Activated naive CD4-positive, alpha-beta T cell treated with Interleukin-2 at 50 U/mL for 16 hours (primary cell): ENCODE measurements at places on chromosomes 7 and 10.

- no peak for DNase-seq
These were observed 16.7 kb upstream of the MAP3K8 start for GRCh38 chr10:30417301-30417700.

- peak; percentile 92 for DNase-seq
These were observed 643 bp upstream of the SLC25A28 start for GRCh38 chr10:99620711-99621453.

- DNase-seq, result peak; percentile 5
These were observed at the start of gene COL26A1 for GRCh38 chr7:101362334-101363195. Gene COL26A1 (plus strand): TSS chr7:101362875. CDS start chr7:101363033, 158 bp downstream.

- no peak for DNase-seq
These were observed 4.6 kb downstream of the USP54 start for GRCh38 chr10:73586583-73586984.

GRCh38 chr10:112710528-112710927, 239.5 kb upstream of the TCF7L2 start:
- no peak for DNase-seq

DNA sequence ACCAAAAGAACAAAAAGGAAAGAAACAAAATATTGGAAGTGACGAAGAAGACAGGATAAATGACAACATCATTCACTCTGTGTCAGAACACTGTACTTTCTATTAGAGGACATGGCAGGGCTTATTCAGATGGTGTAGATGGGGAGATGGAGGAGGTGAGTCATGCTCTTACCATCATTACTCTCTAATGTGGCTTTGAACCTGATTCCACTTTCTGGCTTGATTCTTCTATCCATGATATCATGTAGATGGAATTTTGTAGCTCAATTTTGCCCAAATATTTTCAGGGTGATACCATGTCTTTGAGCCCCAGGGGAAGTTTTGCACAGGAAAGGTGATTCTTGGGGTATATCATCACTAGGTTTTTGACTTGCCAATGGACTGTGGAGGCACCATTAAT, 91.7 kb downstream of the CFAP58 start:
- DNase-seq, result no peak

DNA sequence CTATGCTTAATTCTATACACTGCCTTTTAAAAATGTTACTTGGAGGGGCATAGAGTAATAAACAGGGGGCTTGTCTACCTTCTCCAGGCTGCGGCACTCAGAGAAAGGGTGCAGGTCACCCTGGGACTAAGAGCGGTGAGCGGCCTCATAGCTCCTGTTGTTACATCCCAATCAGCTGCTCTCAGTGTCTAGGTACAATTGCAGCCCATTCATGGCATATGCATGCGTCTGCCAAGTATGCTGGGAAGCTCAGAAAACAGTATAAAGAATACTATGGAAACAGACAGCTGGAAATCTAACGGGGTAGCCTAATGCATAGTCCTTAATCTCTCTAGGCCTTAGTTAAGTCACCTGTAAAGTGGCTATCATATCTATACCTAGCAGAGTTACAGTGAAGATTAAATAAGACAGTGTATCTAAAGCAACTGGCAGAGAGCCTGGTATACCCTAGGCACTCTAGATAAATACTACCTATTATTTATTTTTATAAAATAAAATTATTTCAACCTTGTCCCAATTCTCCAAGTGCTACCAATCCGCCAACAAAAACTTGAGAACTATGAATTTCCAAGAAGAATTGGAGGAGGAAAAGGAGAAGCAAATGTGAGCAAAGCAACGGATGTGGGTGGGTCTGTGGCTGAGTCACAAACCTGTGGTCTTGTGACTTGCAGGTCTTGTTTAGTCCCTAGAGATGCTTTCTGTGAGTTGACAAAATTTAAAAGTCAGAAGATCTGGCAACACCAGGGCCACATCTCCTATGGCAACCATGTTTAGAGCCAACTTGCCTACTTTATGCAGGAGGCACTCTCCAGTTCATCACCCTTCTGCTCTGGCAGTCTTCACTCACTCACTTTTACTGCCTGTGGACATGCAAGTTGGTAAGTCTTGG, 183.0 kb downstream of the RAPGEF5 start:
- DNase-seq, result peak; percentile 11

DNA sequence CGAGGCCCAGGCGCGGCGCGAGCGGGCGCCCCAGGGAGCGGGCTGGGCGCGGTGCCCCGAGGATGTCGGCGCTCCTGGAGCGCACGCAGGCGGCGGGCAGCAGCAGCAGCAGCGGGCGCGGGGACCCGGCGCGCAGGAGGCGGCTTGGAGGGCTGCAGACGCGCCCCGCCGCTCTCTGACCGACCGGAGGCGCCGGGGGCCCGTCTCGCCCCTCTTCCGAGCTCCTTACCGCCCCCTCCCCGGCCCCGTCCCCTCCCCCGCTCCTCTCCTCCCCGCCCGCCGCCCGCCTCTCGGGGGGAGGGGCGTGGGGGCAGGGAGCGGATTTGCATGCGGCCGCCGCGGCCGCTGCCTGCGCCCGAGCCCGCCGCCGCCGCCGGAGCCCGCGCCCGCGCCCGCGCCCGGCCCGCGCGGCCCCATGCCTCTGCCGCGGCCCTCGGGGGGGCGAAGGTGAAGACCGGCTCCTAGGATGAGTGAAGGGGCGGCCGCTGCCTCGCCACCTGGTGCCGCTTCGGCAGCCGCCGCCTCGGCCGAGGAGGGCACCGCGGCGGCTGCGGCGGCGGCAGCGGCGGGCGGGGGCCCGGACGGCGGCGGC, at the start of gene NRG3:
Gene NRG3 (plus strand): TSS at position 320 of the 592 bp plus-strand sequence.
- no peak for DNase-seq

DNA sequence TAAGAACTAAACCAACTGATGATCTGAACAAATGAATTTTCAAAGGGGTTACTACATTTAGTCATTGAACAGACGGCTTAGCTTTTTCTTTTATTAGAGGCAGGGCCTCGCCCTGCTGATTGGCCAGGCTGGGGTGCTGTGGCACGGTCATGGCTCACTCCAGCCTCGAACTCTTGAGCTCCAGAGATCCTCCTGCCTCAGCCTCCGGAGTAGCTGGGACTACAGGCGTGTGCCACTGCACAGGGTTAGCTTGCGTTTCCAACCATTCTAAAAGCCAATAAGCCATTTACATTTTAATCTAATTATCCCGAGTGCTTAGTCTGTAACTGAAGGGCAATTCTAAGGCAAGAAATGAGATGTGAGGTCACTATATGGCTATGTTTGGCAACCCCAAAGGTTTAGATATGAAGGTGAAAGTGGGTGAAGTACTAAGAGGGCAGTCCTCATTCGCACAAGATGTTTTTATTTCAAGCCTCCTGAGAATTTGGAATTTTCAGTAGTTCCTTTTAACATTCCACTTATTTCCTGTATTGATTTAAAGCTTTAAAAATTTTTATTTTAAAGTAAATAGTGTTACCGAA, 1.6 kb upstream of the CDK13 start:
- DNase-seq, result peak; percentile 7

DNA sequence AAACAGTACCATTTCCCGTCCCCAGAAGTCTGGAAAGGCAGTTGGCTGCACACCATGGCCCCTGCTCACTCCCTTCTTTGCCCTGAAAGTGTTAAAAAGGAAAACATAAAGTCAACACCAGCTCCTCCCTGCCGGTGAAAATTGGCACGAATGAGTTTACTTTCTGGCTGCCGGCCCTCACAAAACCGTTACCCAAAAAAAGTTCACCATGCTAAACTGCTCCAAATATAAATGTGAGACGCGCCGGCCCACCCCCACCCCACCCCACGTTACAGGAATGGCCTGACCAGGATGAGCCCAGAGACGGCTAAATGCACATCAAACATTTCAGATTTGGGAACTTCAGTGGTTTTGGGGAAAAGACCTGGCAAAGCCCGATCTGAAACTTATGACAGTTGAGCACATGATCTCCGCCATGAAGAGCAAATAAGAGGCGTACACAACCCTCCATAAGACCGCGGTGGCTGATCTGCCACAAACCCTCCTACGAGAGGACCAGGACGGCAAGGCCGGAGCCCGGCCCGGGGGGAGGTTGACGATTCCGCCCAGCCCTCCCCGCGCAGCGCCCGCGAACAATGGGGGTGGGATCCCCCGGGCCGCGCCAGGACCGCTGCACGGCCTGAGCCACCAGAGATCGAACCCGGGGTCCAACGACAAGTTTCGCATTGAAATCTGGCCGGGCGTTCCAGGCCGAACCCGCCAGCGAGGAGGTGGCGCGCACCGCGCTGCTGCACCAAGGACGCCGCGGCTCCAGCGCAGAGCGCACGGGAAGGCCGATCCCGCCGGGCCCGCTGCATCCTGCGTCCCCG, 952 bp downstream of the DIP2C start:
- no peak for DNase-seq

GRCh38 chr10:33137356-33138005, 179.5 kb upstream of the ITGB1 start:
- DNase-seq, result no peak

- DNase-seq, result peak; percentile 68
These were observed 36.7 kb downstream of the PFKFB3 start for GRCh38 chr10:6239213-6239991.

DNA sequence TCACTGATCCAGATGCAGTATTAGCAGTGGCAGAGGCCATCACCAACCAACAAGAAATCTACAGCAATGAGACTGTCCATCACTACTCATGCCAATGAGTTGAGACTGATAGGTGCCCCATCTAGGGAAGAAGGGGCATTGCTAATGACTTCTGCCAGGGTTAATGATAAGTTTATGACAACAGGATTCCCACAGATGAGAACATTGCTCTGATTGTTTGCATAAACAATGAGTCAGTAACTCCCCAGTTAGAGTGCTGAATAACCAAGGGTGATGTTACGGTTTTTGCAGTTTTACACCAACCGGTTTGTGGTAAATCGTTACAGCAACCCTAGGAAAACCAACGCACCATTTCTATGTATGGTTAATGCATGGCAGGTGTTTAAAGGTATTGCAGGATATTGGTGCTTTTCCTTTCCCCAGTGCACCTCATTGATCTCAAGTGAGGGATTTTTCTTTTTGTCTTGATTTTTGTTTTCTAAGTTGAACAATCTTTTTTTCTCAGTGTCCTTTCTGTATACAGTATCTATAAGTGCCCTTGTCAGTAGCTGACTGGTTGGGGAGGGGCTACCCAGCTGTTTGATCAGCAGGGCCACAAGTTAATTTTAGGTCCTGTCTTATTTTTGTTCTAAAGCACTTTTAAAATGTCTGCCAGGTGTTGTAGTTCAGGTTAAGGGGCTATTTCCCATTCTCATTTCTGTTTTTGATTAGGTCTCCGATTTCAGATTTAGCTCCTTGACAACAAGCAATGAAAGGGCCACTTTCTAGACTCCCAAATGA, 3.9 kb upstream of the CSGALNACT2 start:
- no peak for DNase-seq

DNA sequence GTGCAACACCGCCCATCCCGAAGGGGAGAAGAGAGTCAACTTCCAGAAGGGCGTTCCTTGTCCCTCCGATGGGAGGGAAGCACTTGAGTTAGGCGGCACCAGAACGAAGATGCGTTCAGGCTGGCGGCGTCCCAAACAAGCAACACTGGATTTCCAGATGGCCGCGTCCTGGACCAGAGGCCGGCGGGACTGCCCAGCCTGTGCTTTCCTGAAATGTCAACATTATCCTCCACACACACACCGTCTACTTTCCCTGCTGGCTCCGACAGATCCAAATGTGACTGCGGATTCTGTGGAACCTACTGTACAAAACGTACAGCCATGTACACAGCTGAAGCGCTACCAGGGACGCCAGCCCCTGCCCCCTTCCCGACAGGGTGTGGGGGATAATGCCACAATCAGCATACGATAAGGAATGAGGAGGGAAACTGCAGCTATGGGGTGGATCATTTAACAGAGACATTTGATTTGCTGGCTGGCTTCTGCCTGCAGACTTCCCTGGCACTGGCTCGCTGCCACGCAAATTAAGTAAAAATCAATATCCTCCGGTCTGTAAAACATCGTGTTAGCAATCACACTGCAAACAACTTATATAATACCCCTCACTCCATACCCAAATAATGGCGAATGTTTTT, 82.1 kb downstream of the ZRANB1 start:
- DNase-seq, result no peak

GRCh38 chr10:43174969-43175368, 36.7 kb downstream of the CSGALNACT2 start:
- no peak for DNase-seq

DNA sequence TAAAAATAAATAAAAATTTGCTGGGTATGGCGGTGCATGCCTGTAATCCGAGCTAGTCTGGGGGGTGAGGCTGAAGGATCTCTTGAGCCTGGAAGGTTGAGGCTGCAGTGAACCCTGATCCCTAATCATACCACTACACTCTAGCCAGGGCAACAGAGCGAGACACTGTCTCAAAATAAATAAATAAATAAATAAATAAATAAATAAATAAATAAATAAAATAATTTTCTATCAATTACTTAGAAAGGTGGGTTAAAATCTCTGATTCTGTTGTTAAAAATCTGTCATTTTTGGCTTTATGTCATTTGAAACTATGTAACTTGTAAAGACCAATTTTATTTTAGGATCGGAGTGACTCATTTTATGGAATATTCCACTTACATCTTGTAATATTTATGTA, 958.6 kb downstream of the NXPH1 start:
- DNase-seq, result no peak

- no peak for DNase-seq
These were observed 26.1 kb upstream of the GPR26 start for GRCh38 chr10:123640016-123640535.

- no peak for DNase-seq
These were observed 196.9 kb downstream of the CCSER2 start for GRCh38 chr10:84525120-84525806.

GRCh38 chr7:97026715-97027426, 2.2 kb upstream of the DLX5 start:
- DNase-seq, result no peak

- no peak for DNase-seq
These were observed 132.1 kb downstream of the MACC1 start for GRCh38 chr7:20085086-20085485.

- no peak for DNase-seq
These were observed 64.5 kb downstream of the VWA2 start for GRCh38 chr10:114303556-114303955.
